GM18507 (cell line): ENCODE measurements at places on chromosomes 16 and 17.

- no peak for DNase-seq
These were observed 39.2 kb downstream of the BRD7 start for GRCh38 chr16:50329446-50330189.

DNA sequence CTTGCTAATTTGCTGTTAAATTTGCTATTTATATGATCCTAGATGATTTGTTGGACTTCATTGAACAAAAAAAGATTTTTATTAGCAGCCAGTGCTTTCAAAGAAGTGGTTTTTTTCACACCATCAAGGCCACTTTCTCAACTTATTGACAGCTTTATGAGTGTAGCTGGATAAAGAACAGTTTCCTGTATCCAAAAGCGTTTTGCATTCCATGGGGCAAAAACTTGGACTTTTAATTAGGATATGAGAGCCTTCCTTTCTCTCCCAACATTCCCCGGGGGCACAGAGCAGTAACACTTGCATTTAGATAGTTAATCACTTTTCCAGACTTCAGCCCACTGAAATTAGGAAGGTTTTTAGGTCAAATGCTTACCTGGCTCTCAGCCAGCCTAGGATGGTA is 177.1 kb upstream of the ELAC2 start:
- no peak for DNase-seq

GRCh38 chr16:56324406-56324805 is 100.9 kb downstream of the AMFR start:
- DNase-seq, result no peak

- DNase-seq, result no peak
These were observed 1.4 kb downstream of the WDR81 start for GRCh38 chr17:1725642-1726511.

- no peak for DNase-seq
These were observed 107.9 kb upstream of the ZNF469 start for GRCh38 chr16:88274847-88275246.

DNA sequence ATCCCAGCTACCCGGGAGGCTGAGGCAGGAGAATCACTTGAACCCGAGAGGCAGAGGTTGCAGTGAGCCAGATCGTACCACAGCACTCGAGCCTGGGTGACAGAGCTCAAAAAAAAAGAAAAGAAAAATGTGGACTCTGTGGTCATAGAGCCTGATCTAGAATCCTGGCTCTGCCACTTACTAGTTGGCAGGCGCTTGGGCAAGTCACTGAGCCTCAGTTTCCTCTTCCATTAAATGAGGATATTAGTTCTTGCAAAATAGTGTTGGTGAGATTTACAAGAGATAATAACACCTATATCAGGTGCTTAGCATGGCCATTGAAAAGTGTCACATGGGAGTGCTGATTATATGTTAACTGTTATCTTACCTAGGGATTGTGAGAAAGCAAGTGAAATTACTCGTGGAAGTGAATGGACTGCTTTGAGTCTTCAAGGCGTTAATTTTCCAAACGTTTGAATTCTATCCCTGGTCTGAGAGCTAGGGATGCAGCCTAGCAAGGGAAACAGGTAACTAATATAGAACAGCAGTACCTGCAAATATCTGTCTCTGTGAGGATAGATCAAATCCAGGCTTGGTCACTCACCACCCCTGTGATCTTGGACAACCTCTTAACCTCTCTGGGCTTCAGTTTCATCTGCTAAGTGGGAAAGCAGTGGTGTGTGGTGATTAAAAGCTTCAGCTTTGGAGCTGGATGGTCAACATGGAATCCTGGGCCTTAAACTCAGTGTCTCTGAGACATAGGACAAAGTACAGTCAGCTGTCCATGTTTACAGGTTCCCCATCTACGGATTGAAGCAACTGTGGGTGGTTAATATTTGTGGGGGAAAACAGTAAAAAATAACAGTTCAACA is 953 bp upstream of the NSMCE1 start:
- DNase-seq, result no peak

DNA sequence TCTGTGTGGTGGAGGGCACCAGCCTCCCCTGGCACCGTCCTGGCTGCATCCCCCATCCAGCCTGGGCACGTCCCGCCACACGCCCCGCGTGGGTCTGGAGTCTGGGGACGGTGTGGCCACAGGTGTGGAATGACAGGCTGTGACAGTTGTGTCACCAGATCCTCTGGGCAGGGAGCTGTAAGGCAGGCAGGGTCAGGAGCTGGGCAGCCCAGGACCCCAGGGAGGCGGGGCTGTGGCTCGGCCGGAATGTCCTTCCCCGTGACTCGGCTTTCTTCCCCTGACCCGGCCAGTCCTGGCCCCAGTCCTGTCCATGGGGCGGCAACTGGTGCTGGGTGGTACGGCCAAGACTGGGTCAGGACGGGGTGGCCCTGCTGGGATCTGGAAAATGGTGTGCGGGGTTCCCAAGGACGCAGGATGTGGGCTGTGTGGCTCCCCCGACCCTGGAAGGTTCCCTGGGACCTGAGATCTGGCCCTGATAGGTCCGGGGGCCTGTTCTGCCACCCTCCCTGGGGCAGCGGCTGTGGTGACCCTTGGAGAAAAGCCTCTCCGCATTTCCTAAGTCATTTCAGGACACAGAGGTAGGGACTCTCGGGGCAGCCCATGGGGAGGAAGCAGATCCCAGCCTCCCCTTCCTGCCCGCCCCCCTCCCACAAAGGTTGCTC is 3.3 kb upstream of the SLC16A3 start:
- no peak for DNase-seq

DNA sequence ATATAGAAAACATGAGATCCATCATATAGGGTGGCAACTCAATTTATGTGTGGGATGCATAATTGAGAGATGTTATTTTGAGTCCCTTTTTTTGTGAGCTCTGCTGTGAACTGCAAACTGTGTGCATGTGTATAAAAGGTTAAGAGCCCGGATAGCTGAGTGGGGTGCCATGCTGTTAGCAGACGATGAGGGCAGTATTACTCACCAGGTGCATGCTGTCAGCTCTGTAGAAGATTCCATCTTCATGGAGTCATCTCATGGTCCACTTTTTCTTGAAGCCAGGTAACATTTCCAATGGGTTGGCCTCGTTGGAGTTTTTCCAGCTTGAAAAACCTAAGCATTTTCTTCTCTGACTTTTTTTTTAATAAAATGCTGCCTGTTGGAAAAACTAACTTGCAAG is 43.0 kb upstream of the RHBDL3 start:
- no peak for DNase-seq

- DNase-seq, result peak; percentile 58
These were observed 178.7 kb downstream of the SEC14L1 start for GRCh38 chr17:77319211-77320043.

DNA sequence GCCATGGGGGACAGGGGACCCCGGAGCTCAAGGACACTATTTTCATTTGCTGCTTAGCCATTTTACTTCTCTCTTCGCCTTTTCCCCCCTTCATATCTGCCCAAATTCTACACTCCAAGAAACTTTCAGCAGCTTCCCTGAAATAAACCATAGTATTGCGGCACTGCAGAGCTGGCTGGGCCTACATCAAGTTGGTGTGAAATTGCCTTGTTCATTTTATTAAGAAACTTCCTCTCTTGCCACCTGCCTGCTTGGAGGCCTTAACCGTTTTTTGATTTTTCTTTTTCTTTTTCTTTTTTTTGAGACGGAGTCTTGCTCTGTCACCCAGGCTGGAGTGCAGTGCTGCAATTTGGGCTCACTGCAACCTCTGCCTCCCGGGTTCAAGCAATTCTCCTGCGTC is 7.4 kb upstream of the CPNE2 start:
- DNase-seq, result no peak

- no peak for DNase-seq
These were observed 17.8 kb downstream of the DOC2B start for GRCh38 chr17:163514-164098.

DNA sequence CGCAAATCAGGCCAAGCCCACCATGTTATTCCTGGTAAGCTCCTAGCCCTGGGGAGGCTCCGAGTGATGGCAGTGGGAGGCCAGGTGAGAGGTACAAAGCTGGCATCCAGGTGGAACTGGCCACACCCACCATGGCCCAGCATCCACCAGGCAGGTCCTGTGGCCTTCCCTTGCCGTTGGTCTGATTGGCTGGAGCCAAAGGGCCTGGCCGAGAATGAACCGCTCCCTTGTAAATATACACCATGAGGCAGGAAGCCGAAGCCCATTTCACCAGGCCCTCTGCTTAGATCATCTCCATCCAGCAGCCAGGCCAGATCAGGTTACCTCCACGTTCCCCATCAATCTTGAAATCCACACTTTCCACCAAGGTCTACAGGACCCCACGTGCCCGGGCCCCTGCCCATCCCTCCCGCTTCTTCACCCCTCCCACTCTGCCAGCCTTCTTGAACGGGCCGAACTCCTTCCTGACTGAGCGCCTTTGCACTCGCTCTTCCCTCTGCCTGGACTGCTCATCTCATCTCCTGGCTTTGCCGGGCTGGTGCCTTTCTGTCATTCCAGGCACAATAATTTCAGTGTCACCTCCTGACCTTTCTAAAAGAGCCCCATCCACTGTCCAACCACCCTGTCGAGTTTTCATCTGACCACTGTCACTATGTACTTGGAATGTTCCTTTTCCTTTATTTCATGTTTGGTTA is 5.8 kb downstream of the SOCS1 start:
- no peak for DNase-seq

GRCh38 chr17:48261297-48261880 is 153.8 kb downstream of the SNX11 start:
- no peak for DNase-seq

DNA sequence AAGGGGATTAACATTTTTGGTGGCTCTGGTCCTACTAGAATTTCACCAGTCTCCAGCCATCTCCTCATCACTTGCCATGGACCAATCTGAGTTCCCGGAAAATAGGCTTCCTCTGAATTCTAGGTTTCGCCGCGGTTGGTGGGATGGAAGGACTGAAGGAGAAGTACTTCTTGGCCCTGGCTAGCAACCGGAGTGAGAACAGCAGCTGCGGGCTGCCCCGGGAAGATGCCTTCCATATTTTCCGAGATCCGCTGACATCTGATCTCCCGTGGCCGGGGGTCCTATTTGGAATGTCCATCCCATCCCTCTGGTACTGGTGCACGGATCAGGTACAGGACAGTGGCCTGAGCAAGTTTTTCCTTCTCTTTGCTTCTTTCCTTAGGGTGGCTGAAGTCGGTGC is 45.0 kb downstream of the SLC5A11 start:
- DNase-seq, result no peak

GRCh38 chr17:47957591-47958490 is at the start of gene PRR15L:
PRR15L (minus strand) TSS chr17:47957883; CDS start chr17:47953234, 4,649 bp downstream.
- DNase-seq, result no peak

- no peak for DNase-seq
These were observed 1.3 kb downstream of the NETO2 start for GRCh38 chr16:47142486-47142820.

GRCh38 chr17:65560628-65561451 is 608 bp downstream of the AXIN2 start:
- no peak for DNase-seq

DNA sequence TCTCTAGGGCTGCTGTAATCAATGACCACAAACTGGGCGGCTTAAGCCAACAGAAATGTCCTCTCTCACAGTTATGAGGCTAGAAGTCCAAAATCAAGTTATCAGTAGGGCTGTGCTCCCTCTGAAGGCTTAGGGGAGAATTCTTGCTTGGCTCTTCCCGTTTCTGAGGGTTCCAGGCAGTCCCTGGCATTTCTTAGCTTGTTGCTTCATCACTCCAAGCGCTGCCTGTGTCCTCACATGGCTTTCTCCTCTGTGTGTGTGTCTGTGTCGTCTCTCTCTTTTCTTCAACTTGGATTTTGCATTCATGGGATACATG is 13.7 kb upstream of the CDC42EP4 start:
- no peak for DNase-seq

GRCh38 chr17:21373036-21373435 is 3.1 kb upstream of the KCNJ12 start:
- no peak for DNase-seq

DNA sequence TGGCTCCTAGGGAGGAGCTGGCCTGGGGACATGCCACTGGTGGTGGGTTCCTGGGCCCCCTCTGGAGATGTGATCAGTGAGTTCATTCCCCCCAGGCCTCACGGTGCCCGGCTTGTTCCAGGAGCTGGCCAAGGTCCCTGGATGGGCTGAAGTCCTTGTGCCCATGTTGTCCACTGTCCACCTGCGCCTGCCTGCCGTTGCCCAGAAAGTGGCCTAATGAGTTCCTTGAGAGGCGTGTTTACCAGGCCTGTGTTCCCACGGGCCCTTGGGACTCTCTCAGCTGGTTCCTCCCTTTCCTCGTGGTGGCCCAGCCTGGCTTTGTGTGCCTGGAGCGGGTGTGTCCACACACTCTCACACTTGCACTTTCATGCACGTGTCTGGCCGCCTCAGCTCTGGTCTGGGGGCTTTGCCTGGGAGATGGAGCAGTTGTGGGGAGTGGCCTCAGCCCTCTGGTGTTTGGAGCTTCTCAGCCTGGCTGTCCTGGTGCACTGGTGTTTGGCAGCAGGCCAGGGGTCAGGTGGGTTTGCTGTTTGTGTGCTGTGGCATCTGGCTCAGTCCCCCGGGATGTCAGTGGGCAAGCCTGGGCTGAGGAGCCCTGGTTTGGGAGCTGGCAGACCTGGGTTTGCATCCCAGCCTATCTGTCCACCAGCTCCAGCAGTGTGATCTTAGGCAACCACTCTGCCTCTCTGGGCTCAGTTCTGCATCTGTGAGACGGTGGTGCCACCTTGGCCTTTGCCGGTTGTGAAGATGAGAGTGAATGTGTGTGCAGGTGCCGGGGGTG is 18.0 kb downstream of the ADCY7 start:
- no peak for DNase-seq

GRCh38 chr17:63997341-63998048 is 656 bp upstream of the PRR29 start:
- no peak for DNase-seq

GRCh38 chr17:49337884-49338283 is 24.2 kb downstream of the ZNF652 start:
- DNase-seq, result no peak

GRCh38 chr16:84414789-84415326 is 46.5 kb downstream of the ATP2C2 start:
- no peak for DNase-seq

DNA sequence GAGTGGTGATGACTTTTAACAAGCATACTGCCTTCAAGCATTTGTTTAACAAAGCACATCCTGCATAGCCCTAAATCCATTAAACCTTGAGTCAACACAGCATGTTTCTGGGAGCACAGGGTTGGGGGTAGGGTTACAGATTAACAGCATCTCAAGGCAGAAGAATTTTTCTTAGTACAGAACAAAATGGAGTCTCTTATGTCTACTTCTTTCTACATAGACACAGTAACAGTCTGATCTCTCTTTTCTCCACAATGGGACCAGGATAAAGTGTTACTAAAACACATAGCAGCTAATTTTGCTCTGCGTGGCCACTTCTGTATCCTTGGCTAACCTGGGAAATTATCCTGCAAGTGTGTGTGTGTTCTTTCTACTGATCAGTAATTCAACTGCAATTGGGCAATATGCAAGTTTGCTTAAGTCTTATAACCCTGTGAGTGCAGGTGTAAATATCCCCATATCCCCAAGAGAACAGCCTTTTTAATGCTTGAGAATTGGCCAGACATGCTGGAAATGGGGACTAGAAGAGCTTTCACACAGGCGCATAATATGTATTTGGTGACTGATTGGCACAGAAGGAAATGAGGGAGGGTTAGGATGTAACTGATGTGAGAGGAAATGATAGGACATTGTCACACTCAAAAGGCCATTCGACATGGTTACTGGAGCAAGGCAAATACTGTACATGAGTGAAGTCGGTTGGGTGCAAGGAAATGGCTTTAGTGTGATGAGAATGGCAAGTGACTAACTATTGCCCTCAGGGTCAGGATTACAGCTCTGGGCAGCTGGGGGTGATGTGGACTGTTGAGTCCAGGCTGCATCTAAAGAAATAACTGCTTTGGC is 10.8 kb upstream of the ANKS4B start:
- DNase-seq, result no peak

GRCh38 chr17:40338058-40338457 is 26.5 kb downstream of the GJD3 start:
- no peak for DNase-seq

GRCh38 chr17:58513267-58513964 is 1.0 kb downstream of the MTMR4 start:
- DNase-seq, result no peak
